ENCODE measurements at places on chromosomes 11 and 22.

DNA sequence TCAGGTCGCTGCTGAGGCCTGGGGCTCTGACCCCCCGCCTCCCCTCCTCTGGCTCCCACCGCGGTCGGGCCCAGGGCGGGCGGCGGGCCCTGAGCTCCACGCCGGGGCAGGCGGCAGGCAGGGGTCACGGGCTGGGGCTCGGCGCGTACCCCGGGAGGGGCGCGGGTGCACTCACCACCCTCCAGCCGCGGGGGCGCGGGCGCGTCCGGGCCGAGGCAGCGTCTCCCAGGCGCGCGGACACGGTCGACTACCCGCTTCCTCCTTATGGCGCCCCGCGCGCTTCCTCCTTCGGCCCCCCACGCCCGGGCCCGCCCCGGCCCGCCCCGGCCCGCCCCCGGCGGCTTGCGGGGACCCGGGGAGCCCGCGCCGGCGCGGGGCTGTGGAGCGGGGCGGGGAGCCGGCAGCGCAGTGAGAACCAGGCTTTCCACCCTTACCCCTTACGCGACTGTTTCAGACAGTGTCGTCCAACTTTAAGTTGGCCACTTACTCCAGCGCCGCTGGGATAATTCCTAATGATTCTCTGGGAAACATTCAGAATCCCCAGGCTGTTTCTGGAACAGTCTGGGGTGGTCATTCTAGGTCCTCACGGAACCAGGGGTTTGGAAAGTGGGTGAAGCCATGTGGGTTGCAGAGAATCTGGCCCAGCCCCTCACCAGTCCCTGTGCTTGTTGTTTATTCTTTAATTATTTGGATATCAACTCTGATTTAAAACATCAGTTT is at the start of gene BID:
Gene BID, minus strand, starts transcription at position 264 of the 720 bp plus-strand sequence. CDS start 24,353 bp downstream, outside the sequence.
- no peak for DNase-seq

DNA sequence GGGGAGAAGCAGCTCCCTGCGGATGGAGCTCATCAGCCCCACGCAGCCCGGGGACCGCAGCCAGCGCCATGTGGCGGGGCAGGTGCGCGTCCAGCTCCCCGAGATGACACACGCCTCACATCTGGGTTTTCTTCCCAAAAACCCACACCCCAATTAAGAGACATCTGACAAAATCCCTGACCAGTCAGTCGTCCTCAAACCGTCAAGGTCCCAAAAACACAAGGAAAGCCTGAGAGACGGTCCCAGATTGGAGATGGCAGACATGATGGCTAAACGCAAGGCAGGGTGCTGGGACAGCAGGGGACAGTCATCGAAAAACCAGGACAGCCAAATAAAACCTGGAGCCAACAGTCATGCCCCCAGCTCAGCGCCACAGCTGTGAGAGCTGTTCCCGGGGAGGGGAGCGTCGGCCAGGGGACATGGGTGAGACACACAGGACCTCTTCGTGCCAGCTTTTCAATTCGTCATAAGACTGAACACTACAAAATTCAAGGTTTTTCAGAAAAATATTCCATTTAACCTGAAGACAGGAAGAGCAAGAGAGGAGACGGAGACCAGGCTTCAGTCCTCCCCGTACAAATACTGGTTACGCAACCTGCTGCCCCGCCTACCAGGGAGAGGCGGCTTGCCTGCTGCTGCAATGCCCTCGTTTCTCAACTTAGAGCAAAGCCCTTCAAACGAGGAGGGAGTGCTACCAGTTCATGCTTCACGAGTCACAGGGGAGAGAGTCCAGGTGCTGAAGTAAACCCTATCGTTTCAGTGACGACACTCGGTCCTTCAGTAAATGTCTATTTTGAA is 10.5 kb downstream of the TOLLIP start:
- no peak for DNase-seq

DNA sequence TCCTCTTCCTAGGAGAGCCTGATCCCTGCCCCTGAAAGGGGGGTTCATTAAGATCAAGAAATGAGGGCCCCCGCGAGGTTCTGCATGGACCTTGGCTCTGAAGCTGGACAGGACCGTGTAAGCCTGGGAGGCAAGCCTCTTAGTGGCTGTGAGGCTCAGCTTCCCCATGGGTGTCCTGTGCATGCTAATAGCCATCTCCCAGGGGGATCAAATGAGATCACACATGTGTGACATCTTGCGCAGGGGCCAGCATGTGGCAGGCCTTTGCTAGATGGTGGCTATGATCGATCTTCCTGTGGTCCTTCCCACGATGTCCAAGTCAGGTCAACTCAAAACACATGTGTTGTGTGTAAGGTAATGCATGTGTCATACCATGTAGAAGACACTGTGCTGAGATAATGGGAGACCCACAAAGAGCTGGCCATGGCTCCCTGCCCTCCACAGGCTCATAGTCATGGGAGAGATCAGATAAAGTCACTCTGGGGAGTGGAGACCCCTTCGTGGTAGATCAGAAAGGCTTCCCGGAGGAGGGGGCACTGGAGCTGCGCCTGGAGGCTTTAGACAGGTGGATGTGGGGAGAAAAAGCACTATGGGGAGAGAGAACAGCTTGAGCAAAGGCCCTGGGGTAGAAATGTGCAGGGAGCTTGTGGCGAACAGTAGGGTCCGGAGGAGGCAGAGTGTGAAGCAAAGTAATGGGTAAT is 3.7 kb downstream of the RAC2 start:
- no peak for DNase-seq

GRCh38 chr11:112744041-112744440 is 217.2 kb upstream of the NCAM1 start:
- DNase-seq: no peak

DNA sequence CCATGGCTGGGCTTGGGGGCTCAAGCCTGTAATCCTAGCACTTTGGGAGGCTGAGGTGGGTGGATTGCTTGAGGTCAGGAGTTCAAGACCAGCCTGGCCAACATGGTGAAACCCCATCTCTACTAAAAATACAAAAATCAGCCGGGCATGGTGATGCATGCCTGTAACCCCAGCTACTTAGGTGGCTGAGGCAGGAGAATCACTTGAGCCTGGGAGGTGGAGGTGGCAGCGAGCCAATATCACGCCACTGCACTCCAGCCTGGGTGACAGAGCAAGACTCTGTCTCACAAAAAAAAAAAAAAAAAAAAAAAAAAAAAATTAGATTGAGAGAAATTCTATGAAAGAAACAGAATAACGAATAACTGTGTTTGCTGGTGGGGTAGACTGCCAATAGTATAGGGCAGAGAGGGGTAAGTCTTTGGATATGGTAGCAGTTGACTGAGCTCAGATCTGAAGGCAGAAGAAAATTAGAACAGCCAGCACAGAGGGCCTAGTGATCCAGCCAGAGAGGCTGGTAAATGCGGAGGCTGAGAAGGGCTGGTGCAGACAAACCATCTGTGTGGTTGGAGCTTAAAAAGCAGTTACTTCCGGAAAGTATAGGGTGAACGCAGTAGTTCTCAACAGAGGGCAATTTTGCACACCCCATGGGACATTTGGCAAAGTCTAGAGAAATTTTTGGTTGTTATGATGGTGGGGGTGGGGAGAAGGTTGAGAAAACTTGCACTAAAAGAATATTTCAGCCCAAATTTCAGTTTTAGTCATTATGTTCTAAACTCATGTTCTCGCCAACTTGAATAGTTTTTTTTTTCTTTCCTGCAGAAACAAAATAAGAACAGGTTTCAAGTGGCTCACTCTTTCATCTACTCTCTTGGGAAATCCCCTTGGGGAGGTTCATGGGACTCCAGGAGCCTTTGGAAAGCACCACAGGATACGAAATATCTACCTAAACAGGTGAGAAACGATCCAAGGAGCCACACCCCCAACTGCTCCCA is 1.6 kb upstream of the HORMAD2 start:
- DNase-seq: no peak

GRCh38 chr11:111911563-111912401 is at the start of gene CRYAB:
Gene CRYAB (minus strand): TSS chr11:111911770. CDS start chr11:111911724, 46 bp downstream.
- peak; percentile 84 for DNase-seq

DNA sequence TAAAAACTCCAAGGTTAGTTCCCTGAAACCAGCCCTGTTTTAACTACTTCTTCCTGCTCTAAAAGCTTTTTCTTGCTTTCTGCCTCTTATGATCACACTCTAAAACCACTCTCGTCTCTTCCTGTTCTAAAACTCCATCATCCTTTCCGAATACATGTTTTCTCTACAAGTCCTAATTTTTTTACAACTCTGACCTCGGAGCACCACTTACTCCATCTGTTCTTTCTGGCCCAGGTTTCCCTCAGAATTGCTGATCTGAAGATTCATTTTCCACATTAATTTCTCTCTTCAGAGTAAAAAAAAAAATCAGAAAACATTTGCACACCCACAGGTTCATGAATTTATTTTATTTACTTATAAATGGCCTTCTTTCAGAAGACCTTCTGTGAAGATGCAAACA is 265.7 kb upstream of the CADM1 start:
- no peak for DNase-seq

GRCh38 chr11:105399511-105399910 is 210.4 kb upstream of the GRIA4 start:
- no peak for DNase-seq

- DNase-seq: no peak
These were observed 53.6 kb downstream of the SLC35F2 start for GRCh38 chr11:107804971-107805370.

DNA sequence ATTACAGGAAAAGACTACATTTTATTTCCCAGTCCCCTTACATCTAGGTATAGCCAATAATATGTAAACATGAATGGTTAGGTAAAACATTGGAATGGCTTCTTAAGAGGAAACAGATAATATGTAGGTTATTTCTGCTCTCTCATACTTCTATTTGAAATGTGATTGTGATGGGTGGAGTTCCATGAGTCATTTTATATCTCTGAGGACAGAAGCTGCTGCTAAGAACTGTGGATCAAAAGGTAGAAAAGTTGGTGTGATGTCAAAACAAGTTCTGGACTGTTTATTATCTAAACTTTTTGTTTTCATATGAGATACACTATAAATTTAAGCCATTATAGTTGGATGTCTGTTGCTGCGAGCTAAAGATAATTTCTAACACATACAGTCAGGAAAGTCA is 799.4 kb upstream of the TENM4 start:
- no peak for DNase-seq

GRCh38 chr22:45657701-45658100 is 13.9 kb upstream of the ATXN10 start:
- DNase-seq: no peak

GRCh38 chr11:1330473-1330872 is 21.0 kb upstream of the TOLLIP start:
- DNase-seq: no peak

- no peak for DNase-seq
These were observed 13.9 kb downstream of the LRRC32 start for GRCh38 chr11:76656571-76657081.

DNA sequence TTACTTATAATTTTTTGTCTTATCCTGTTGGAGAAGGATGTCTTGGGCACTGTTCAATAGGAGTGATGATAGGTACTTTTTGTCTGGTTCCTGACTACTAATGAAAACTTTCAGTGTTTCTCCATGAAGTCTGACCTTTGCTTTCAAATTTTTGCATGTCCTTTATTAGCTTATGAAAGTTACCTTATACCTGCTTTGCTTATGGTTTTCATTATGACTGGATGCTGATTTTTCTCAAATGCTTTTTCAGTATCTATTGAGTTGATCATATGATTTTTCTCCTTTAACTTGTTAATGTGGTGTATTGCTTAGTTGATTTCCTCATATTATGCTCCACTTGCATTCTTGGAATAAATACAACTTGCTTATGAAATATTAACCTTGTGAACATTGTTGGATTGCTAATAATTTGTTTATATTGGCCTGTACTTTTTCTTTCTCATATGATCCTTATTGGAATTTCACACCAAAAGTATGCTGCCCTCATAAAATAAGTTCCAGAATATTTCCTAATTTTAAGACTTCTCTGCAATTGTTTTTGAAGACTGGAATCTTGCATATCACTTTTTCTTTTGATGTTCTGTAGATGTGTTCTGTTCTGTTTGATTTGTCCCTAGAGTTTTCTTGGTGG is 85.0 kb upstream of the SC5D start:
- DNase-seq: no peak

- no peak for DNase-seq
These were observed at the start of gene PLCB3 for GRCh38 chr11:64251016-64251752. Gene PLCB3 (plus strand): TSS chr11:64251530. CDS start chr11:64251650, 120 bp downstream.

DNA sequence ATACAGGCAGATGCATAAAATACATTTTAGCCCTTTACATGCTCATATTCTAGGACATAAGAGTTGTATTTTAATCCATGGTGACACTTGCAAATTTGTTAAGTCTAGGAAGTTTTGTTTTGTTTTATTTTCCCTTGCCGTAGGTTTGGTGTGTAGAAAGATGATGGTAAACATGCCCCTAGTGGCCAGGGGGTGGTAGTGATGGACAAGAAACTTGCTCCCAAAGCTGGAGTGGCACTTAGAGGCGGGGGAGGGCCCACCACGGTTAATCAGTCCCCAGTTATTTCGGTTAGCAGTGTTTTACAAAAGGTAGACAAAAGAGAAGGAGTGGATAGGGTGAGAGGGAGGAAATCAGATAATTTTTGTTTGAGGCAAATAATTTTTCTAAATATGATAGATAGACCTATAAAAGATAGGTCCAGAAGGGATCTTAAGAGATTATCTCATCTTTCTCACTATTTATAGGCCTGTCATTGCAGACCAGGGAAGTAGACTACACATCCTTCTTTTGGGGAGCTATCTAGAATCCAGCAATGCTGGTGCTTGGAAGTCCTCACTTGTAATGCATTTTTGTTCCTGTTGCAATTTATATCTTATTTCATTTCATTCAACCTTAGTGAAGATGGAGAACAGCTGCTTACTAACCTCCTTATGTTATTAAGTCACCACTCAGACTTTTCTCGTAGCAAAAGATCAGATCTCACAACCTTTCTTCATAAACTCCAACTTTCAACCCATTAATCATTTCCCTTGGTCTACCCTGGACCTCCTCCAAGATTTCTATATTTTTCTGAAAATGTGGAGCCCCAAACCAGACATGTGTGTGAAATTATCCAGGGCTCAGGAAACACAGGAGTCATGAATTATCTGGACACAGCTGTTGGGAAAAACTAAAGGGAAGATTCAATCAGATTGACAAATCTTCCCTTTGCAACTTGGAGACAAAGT is 5.9 kb upstream of the BDNF start:
- no peak for DNase-seq

- no peak for DNase-seq
These were observed 83.2 kb upstream of the POU2AF2 start for GRCh38 chr11:111162305-111162704.

DNA sequence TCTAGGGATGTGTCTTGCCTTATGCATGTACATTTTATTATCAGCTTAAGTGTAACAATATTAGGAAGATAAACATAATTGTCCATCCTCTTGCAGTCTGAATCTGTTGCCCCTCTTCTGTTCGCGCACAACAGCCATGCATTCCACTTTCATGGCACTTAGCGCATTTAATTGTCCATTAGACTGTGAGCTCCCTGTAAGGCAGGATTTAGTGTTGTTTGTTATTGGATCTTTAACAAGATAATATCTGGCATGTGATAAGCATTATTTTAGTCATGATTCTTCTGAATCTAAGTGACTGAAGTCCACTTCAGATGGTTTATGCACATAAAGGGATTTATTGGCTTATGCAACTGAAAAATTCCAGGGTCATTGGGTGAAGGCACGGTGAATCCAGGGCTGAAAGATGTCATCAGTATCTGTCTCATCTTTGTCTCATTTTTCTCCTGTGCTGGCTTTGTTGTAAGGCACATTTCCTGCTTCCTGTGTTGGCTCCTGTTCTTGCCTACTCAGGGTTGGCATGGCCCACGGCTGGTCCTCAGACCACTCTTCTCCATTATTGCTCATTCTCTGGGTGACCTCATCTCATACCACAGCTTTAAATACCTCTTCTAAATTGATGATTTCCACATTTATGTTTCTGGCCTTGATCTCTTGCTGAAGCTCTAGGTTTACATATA is 37.6 kb downstream of the ATXN10 start:
- DNase-seq: peak; percentile 53
